SW 1271 (cell line): ENCODE measurements at places on chromosomes 11 and 22.

- DNase-seq, result no peak
These were observed 1021.4 kb downstream of the BRD1 start for GRCh38 chr22:48806227-48806781.

DNA sequence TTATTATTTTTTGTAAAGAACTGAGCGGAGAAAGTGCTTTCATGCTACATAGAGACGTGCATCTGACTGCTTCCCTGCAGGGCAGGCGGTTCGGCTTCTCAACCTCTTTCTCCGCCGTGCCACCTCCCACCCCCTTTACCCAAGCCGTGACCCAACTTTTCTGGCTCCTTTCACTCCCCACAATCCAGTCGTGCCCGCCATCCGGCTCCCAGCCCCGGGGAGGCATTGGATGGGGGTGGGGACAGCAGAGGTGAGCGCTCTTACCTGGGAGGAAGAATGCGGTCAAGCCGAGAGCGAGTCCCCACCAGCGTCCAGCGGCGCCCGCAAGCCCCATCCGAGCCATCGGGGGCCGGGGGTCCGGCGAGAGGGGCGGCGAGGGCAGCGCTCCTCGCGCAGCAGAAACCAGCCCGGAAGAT lies 781 bp downstream of the NECTIN1 start:
- no peak for DNase-seq

GRCh38 chr11:8338138-8338537 lies 74.5 kb upstream of the LMO1 start:
- peak; percentile 11 for DNase-seq

- DNase-seq, result no peak
These were observed 1.1 kb downstream of the NLRP6 start for GRCh38 chr11:279040-279965.

DNA sequence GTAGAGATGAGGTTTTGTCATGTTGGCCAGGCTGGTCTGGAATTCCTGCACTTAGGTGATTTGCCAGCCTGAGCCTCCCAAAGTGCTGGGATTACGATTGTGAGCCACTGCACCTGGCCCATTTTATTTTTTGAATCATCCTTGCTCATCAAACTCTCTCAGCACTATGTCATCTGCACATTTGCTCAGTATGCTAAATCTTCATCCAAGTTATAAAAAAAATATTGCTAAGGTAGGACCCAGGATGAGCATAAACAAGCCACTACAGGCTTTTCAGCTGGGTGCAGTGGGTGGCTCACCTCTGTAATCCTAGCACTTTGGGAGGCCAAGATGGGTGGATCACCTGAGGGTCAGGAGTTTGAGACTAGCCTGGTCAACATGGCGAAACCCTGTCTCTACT lies 510.1 kb upstream of the LARGE1 start:
- no peak for DNase-seq

- DNase-seq, result no peak
These were observed 77.5 kb downstream of the AMOTL1 start for GRCh38 chr11:94845622-94846021.

DNA sequence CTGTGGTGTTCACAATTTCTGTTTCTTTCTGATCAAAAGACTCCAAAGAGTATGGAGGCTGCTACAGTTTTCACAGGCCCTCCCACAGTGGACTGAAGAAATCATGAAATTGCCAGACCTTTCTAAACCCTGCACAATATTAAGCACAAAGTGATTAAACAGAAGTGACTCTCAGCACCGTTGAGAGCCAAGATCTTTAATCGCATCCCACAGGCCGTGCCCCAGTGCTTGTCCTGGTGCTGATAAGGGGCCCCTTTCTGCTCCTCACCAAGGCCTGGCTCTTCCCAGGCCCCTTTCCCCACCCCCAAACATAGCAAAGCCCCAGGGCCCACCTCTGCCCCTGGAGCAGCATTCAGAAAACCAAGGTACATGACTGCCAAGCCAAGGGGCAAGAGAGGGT lies 57.4 kb upstream of the BMAL1 start:
- no peak for DNase-seq
